Activated naive CD4-positive, alpha-beta T cell treated with anti-CD3 and anti-CD28 coated beads for 36 hours (primary cell): ENCODE measurements at places on chromosomes 5 and 9. TPM values are rescaled to one million over a fixed set of nuclear protein-coding genes. Genes with fewer than 3 reads are reported as not detected.

DNA sequence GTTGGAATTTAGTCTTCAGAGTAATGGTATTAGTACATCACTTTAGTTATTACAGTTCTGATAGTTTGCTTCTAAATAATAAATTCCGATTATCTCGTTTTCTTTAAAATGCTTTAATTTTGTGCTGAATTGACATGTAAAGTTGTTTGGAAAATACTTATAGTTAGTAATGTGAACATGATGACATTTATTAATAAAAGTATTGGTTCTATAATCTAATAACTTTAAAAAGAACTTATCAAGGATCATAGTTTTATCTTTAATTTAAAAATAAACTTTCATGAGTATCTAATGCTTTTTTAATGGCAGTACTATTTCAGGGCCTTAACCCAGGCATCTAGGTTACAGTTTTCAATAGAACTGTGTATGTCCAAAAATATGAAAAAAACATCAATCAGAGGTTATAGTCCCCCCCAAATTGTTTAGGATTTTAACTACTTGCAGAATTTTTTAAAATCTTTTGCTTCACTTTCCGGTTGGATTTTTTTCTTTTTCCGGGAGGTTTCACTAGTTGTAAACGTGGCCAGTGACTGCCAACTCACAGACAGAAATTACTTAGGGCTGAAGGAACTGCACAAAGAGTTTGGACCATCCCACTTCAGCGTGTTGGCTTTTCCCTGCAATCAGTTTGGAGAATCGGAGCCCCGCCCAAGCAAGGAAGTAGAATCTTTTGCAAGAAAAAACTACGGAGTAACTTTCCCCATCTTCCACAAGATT lies 680 bp downstream of the GPX8 start:
- no peak overlapping the region for H3K27ac ChIP-seq
- H3K4me1 ChIP-seq = no peaks in the 10 kb centered on the region
- H3K4me3 ChIP-seq = no peak overlapping the region
- DNase-seq = no peak

- H3K27me3 ChIP-seq = no peaks in the 10 kb centered on the region
- H3K36me3 ChIP-seq = peaks cover 11% of the 10 kb centered on the region
- no peak overlapping the region for H3K4me3 ChIP-seq
These were observed 6.7 kb downstream of the ANKS6 start for GRCh38 chr9:98789483-98790133.

Gene ROR2
- not detected for total RNA-seq

DNA sequence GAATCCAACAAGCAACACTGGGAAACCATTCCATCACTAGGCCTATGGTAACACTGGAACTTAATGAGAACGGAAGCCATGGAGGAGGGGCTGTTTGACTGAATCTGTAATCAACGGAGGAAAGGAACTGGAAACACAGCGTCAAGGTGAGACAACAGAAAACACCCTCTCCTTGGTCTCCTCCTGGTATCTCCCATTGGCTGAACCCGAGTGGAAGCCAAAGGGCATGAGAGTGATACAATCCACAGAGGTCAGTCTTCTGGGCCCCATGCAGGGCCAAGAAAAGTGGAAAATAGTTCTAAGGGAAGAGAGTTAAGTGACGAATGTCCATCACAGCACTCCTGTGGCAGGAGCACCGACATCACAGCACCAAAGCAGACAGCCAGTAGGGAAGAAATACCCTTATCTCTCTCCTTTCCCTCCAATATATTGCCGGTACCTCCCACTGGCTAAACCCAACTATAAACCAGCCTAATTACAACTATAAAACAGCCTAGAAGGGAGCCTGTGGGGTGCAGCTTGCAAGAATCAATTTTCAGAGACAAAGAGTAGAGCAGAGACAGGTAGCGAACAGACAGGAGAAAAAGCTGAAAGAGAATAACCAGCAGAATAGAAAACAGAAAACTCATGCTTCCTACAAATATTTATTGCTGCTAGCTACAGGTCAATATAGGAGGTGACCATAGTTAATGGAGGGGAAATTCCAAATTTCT lies 107.4 kb upstream of the IFNE start:
- peaks cover 16% of the 10 kb centered on the region for H3K4me1 ChIP-seq
- H3K27me3 ChIP-seq = no peaks in the 10 kb centered on the region
- no peak for DNase-seq
- H3K27ac ChIP-seq = no peak overlapping the region

Gene ELL2
- total RNA-seq = 78.6 TPM

GRCh38 chr5:135034963-135035677 lies 1.1 kb upstream of the PITX1 start:
- H3K27ac ChIP-seq = no peak overlapping the region
- H3K4me3 ChIP-seq = peak overlapping the region; percentile 77
- peaks cover 33% of the 10 kb centered on the region for H3K4me1 ChIP-seq
- no peak for DNase-seq
- H3K27me3 ChIP-seq = peaks cover 71% of the 10 kb centered on the region

GRCh38 chr9:120928483-120929228 lies 2.1 kb upstream of the TRAF1 start:
- no peaks in the 10 kb centered on the region for H3K27me3 ChIP-seq
- peak overlapping the region; percentile 99 for H3K27ac ChIP-seq
- H3K4me3 ChIP-seq = peak overlapping the region; percentile 92
- H3K4me1 ChIP-seq = peaks cover 73% of the 10 kb centered on the region
- DNase-seq = peak; percentile 85

Gene SARDH
- total RNA-seq = 7.7 TPM

Gene ZNF300
- 1.1 TPM for total RNA-seq
